ENCODE measurements at places on chromosomes 2 and 18.

- DNase-seq: peak; percentile 34
Measured at GRCh38 chr2:32947484-32948143, 861 bp downstream of the LTBP1 start.

DNA sequence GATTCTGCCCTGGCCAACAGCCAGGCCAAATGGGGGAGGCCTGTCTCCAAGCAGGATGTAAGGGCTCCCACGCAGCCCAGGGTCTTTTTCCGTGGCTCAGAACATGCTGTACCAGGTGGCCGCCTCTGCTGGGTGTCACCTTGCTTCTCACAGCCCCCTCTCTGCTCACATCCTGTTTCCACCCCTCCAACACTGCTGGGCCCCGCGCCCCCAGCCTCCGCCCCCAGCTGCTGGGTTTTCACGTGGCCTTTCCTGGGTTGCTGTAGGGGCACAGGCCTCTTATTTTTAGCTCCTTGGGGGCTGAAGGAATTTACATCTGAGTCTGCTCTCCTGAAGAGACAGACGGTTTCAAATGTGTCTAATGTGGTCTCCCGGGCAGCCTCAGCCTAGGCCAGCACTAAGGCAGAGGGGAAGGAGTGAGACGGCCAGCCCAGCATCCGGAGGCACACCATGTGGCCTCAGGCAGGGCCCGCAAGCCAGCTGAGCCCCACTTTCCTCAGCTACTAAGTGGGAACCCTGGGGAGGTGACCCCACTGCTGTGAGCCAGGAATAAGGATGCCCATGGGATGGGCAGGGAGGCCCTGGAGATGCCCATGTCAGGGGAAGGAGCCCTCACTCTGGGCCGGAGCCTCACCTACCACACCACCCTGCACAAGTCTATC is 18.7 kb upstream of the DUSP2 start:
- DNase-seq: no peak

GRCh38 chr2:228545041-228545747 is 363.7 kb upstream of the SPHKAP start:
- peak; percentile 10 for DNase-seq

DNA sequence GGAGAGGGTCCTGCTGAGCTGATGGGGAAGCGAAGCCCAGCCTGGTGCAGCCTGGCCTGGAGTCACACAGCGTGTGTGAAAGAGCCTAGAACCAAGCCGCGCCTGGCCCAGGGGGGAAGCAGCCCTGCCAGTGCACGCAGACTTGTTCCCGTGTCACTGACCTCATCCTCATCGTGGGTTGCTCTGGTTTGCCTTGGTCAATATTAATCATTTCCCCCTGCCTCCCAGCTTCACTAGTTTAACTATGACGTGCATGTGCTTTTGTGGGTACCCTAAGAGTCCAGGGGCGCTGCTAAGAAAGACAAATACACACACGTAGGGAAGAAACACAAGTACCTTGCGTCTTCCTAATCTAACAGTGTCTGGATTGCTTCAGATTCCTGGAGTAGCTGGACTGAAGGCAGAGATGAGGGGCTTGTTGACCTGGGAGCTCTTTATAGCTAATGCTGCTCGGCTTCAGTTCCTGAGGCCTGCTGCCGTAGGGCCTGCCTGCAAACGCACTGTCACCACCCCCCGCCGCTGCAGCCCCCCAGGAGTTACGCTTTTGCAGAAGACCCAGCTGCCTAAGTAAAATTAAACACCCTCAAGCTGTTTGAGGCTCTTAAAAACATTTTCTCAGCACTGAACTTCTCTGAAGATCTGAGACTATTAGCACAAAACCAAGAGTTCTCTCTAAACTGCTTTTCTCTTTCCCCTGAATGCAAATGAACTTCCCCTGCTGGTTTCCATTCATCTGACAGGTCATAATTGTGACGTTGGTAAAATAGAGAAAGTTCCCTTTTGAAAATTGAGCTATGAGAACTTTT is 159.2 kb downstream of the FAM210A start:
- DNase-seq: no peak

GRCh38 chr2:223846515-223846914 is 9.1 kb upstream of the AP1S3 start:
- peak; percentile 75 for DNase-seq

- DNase-seq: no peak
Measured at GRCh38 chr18:32019251-32019948, 775 bp downstream of the RNF125 start.

DNA sequence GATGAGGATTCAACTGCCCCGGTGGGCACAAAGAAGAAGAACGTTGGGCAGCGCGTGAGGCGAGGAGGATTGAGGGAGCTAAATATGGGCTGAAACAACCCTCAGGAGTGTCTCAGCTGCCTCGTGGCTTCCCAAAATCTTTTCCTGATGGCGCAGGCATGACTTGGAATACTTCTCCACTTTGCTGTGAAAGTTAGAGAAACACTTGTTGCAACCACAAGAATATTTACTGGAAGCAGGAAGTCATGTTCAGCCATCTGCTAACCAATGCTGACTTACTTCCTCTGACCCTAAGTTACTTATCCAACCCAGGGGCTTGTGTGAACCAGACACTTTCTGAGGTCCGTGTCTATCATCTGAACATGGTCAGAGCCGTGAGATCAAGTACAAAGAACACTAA is 148.8 kb downstream of the ARL4C start:
- no peak for DNase-seq

- peak; percentile 97 for DNase-seq
Measured at GRCh38 chr2:239328351-239329191, 72.2 kb downstream of the HDAC4 start.

GRCh38 chr2:11615209-11615608 is 54.8 kb downstream of the NTSR2 start:
- DNase-seq: no peak

- DNase-seq: peak; percentile 96
Measured at GRCh38 chr2:33373986-33374385, 102.5 kb upstream of the RASGRP3 start.

- DNase-seq: no peak
Measured at GRCh38 chr18:62196980-62197379, 9.9 kb downstream of the RELCH start.

GRCh38 chr2:172962824-172963223 is 112.8 kb upstream of the MAP3K20 start:
- no peak for DNase-seq

- no peak for DNase-seq
Measured at GRCh38 chr2:63743170-63743981, 98.3 kb upstream of the UGP2 start.

GRCh38 chr18:2424420-2424819 is 146.9 kb downstream of the METTL4 start:
- no peak for DNase-seq

- no peak for DNase-seq
Measured at GRCh38 chr2:211724933-211725332, 813.7 kb downstream of the ERBB4 start.

- peak; percentile 71 for DNase-seq
Measured at GRCh38 chr2:207869784-207870778, 100.4 kb upstream of the FZD5 start.

GRCh38 chr2:10773821-10774341 is 38.7 kb downstream of the PDIA6 start:
- no peak for DNase-seq

- no peak for DNase-seq
Measured at GRCh38 chr2:65649811-65650589, 217.6 kb upstream of the SPRED2 start.

DNA sequence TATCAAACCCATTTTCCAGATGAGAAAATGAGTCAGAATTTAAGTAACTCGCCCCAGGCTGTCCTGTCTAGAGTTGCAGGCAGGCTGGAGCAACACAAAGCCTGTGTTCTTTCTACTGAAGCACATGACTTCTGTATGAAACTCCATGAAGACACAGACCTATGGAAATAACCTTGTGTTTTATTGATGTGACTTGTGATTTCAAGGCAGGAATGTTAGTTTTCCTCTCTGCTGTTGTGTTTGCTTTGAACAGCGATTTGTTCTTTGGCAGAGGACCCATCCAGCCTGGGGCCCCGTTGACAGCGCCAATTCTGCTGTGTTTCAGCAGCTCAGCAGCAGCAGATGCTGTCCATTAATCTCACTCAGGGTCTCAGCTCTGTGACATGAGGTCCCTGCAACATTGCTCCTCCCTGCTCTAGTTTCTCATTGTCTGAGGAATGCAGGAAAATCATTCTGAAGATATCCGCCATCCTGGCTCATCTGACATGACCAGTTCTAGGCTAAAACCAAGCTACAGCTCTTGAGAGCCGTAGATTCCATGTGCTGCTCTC is 344.3 kb upstream of the RAB12 start:
- no peak for DNase-seq

DNA sequence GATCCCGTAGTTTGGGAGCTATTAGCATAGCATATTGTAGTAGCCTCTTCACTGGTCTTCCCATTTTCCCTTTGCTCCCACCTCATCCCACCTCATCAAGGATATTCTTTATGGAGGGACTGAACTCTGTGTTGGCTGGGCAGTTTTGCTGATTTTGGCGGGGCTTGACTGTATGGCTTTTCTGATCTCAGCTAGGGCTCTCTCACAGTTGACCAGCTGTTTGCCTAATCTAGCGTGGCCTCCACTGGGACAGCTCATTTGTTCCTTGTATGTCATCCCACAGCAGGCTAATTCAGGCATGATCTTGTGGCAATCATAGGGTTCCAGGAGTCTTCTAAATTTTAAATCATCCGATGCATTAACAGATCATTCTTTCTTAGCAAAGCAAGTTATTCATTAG is 30.2 kb upstream of the MTX2 start:
- no peak for DNase-seq

- DNase-seq: no peak
Measured at GRCh38 chr2:39394516-39394961, 42.5 kb downstream of the MAP4K3 start.

DNA sequence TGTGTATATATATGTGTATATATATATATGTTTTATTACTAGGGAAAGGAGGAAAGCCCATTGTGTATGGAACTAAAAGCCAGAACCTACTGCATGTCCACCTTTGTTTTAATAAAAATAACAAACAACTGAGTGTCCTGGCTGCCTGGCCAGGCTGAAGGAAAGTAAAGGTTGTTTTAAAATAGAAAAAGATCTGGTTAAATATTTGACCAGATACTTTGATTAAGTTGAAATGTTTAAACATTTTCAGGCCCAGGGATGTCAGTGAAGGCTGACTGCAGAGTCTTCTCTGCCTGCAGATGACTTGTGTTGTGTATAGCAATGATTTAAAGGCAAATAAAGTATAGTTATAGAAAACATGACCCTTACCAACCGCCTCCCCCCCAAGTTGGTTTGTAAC is 22.8 kb downstream of the SPTBN1 start:
- no peak for DNase-seq

DNA sequence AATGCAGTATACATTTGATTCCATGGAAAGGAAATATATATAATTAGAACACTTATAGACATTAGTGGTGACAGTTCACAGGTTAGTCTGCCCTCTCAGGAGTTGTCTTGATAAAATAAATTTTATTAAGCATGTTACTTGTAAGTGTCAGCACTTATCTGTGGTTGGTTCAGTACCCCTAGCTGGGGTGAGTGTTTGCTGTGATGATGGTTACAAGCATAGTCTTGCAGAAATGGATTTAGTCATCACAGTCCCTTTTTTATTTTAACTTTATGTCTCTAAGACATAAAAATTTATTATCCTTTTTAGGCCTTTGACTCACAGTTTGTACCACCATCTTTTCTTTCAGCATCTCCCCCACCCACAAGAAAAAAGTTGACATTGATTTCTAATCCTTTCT is 52.1 kb downstream of the NCK2 start:
- no peak for DNase-seq

DNA sequence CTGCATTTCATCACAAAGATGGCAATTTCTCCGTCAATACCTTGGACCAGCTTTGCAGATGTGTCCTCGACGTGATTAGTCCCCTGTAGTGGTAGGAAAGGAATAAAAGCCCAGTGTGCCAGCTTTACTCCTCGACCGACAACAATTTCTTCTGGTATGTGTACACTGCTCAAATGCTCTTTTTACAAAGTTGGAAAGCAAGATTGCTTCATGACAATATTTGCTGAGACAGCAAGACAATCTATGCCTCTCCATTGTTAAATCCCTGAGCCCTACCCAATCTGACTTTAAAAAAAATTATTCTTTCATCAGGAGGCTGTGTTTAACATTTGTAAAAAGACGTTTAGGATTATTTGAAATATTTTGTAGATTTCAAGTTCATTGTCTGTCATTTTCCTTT is 27.6 kb upstream of the ZEB2 start:
- peak; percentile 10 for DNase-seq

- DNase-seq: no peak
Measured at GRCh38 chr18:49008716-49009115, 58.0 kb upstream of the SMAD7 start.

GRCh38 chr18:66209656-66210055 is 394.2 kb downstream of the CDH19 start:
- DNase-seq: no peak

- no peak for DNase-seq
Measured at GRCh38 chr2:16394072-16394985, 271.3 kb downstream of the CYRIA start.

DNA sequence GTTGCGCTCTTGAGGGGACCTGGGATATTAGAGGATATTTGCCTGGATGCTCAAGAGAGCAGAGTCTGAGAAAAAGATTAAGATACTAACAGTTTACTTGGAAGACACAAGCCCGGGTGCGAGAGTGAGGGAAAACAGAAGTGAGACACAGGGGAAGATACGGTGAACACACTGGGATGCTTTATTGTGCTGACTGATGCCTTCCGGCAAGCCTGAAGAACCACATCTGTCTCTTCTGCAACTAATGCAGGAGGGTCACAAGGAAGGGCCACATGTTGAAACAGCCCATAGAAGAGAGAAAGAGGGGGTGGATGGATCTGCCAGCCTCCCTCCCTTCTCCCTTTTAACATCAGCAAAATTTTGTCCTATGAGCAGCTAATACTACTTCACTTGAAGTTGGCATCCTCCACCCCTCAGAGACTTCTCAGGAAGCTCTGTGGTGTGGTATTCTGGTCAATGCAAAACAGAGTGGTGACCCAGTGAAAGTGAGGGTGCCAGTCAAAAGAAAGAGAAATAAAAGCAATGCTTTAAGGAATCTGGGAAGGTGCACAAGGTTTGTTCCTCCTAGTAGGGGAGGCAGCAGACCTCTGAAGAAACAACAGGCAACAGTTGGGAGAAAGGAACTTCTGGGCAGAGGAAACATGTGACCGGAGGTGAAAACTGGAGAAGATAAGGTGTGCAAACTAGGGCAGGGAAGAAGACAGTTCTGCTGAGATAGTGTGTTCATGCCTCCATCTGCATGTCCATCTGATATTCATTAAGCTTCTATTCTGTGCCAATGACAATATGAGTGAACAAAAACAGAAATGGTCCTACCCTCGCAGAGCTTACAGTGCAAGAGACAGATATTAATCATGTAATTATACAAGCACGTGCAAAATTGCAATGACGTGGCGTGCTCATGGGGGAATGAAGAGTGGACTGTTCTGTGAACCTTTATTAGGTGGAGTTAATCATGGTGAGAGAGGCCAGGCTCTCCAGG is 107.1 kb downstream of the LYPD6B start:
- peak; percentile 1 for DNase-seq

DNA sequence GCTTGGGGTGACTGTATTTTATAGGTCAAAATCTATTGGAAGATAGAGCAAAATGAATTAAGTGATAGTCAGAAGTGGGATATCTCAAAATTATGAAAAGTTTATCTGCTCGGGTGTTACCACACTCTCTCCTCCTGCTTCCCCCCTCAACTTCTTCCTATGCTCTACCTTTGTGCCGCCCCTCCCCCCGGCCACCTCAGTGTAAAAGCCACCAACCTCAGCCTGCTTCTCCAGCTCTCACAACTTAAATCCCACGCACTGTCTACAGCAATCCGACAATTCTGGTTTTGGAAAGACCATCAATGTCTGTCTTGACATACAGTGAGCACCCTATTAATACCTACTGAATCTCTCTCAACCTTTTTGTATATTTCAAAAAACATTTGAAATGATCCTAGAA is 164.6 kb downstream of the DCC start:
- no peak for DNase-seq
